ENCODE measurements at places on chromosomes 11 and 22.
A peak's percentile ranks its signal among the peaks of the same experiment; 100 is the strongest.

- DNase-seq, result no peak
These were observed 64.1 kb upstream of the CARD18 start for GRCh38 chr11:105203569-105204240.

GRCh38 chr11:121132211-121132976, 31.4 kb downstream of the TECTA start:
- DNase-seq, result no peak

DNA sequence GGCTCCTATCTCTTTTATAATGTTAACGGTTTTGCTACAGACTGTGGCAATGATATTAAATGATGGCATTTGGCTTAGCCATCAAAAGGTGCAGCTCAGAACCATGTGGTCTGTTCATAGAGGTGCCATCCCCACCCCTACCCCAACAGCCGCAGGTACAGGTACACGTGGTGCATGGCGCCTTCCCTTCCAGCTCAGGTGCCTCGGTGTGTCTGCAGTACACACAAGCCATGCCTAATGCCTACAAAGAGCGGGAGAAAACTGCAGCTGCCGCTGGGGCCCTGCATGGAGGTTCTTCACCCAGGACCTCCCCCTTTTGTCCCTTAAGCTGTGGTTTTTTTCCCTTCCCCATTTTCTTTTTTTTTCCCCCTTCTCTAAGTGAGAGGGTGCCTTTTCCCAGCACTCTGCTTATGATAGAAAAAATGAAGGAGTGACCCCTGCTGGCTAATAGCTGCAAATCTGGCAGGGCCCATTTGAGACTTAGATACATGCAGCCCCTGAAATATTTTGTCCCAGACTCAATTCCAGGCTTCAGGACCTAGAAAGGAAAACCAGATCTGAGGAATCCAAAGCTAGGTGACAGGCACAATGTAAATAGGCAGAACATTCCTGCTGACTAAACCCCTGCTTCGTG, 6.5 kb downstream of the OR52M1 start:
- DNase-seq, result no peak

DNA sequence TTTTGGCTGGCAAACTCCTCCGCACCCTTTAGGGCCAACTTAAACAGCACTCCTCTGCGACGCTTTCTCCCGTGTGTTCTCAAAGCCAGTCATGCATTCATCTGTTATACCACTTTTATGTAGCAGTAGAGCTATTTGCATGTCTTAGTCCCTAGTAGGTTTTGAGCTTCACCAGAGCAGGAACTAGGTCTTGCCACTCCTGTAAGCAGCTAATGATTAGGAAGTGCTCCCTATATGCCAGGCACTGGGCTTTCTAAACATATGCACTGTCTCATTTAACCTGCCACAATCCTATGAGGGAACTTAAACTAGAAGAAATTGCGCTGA, 180.8 kb downstream of the DBX1 start:
- no peak for DNase-seq

DNA sequence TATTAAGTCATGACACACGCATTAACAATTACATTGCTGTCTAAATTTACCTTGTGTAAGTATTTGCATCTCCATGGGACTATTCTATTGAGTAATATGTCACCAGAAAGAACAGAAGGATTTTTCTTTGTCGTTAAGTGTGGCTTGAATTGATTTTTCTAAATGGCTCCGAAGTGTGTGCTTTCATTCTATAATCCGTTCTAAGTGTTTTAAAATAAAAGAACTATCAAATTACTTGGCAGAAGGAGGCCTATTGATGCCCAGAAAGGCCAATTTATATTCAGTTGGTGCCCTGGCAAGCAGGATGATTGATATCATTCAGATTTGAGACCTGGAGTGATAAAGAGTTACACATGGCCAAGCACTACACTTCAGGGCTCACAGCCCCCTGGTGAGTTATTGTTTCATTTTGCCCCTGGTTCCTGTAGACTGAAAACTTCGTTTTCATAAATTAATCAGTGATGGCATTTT, 538.9 kb upstream of the ANO5 start:
- DNase-seq, result no peak

GRCh38 chr22:31676700-31677099, 14.7 kb upstream of the PISD start:
- peak; percentile 68 for DNase-seq

- no peak for DNase-seq
These were observed 28.8 kb upstream of the ETS1 start for GRCh38 chr11:128616161-128616560.

DNA sequence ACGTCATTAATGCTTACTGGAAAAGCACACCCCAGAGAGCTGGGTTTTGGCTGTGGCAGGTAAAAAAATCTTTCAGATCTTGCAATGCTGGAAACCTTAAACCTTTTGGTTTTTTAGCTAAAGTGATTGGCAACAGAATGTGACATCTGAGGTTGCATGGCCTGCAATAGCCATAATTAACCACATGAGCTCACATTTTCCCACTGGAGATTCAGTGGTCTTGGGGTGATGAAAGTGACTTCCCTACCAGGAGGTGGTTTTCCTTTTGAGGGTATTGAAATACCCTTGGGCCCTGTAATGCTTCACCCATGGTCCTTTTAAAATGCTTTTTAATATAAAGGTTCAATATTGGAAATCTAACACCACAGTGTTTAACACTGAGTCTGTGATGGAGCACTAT, 192.8 kb downstream of the WNT11 start:
- no peak for DNase-seq

GRCh38 chr11:127133061-127133460, 132.5 kb upstream of the KIRREL3 start:
- DNase-seq, result no peak

GRCh38 chr22:27880778-27881394, 38.2 kb downstream of the PITPNB start:
- DNase-seq, result no peak

DNA sequence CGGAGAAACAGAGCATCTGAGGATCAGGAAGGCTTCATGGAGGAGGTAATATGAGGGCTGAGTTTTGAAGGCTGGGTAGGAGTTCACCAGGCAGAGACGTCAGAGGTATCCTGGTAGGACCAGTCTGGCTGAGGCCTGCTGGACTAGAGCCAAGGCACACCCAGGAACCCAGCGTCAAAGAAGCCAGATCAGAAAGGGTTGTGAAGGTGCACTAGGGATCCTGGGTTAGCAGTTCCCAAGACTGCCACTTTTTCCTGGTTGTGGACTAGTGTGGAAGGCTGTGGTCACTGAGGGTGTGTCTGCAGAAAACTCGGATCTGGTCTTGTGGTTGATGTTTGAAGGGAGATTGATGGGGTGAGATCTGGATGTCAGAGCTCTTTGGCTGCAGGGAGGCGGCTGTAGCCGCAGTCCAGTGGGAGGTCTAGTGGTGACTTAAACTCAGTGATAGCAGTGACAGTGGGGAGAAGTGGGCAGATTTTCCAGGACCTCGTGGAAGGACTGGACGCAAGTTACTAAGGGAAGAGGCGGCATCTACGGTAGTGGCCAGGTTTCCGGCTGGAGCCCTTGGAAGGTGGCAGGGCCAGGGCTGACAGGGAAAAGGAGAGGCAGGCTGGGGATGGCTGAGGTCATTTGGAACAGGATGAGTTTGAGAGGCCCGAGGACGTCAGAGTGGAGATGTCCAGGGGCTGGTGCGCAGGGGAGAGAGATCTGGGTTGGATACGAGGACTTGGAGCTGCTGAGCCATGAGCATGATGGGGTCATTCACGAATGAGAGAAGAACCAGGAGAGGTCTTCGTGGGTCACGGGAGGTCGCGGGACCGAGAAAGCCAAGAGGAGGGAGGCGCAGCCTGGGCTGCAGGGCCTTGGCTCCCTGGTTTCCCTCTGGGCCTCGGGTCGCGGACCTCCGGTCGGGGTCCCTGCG, 10.9 kb downstream of the RELA start:
- no peak for DNase-seq

- no peak for DNase-seq
These were observed 563.2 kb downstream of the TMEM135 start for GRCh38 chr11:87600938-87601337.

- no peak for DNase-seq
These were observed 4.0 kb upstream of the L3MBTL2 start for GRCh38 chr22:41201141-41201540.

DNA sequence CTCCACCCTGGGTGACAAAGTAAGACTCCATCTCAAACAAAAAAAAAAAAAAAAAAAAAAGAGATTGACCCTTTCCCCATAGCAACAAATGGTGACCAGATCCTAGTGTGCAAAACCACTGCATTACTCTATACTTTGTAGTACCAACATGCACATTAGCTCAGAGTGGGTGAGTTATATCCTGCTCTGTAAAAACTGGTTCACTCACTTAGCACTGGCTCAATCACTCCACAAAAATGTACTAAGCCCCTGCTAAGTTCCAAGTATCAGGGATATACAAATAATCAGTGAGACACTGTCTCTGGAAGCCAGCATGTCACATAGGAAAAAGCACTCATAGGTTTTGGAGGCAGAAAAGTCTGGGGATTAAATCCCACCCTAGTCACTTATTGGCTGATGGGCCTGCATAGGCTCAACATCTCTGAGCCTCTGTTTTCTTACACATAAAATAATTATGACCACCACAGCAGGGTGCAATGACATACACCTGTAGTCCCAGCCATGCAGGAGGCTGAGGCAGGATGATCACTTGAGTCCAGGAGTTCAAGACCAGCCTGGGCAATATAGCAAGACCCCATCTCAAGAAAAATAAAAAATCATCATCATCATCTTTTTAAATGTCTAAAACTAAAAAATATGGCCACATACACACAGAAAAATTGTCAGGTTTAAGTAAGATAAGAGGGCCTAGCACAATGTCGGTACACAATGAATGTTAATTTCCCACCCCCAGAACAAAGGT, 11.9 kb downstream of the FAM168A start:
- DNase-seq, result no peak

- DNase-seq, result no peak
These were observed 22.0 kb upstream of the OR8B8 start for GRCh38 chr11:124467381-124467927.

DNA sequence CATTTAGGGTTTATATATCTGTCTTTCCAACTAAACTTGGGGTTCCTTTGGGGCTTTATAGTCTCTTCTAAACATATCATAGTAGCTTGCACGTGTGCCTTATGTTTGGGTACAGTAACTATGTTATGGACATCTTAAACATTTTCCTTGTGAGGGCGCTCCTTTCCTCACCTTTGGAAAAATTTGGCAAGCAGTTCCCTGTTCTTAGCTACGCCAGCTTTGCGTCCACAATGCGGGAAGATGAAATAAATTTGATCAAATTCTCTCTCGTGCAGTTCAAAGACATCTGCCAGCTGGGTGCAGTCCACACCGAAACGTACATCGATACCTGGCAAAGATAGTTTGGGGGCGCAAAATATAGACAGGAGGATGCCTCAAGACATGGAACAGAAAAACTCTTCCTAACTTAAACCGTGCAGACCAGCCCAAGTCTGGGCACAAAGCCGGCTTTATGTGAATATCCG, 548 bp downstream of the FDXACB1 start:
- DNase-seq, result peak; percentile 20

DNA sequence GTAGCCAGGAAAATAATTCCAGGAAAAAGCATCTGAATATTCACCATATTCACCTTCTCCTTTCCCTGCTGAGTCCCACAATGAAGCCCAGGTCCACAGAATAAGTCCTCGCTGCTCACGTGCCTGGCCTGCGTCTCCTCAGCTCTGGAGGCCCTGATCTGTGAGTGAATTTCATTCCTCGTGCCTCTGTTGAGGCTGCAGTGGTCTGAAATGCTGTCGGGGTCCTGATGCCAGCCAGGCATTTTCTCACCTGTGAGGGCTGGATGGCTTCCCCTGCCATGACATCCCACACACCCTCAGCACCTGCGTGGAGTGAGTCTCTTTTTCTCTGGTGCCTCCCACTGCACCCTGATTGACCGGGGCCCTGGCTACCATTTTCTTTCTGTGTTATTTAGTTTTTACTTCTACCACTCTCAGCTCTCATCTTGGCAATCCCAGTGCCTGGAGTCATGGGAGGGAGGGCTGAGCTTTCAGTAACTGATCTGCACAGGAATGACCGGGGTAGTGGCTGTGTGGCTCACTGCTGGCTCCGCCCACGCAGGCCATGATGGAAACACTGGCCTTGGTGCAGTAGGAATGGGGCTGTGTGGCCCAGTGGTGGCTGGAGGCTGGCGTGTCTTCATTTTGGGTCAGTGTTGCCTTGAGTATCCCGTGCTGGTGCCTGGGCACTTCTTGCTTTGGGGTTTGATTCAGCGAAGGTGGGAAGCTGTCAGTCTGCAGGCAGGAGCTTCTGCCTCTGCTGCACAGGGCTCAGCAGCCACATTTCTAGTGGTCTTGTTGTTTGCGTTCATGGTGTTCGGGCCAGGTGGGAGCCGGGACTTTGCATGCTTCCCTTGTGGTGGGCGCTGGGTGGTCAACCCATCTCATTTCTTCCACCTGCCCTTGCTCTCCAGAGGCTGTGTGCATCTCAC, 807.2 kb downstream of the TBC1D22A start:
- DNase-seq, result no peak

DNA sequence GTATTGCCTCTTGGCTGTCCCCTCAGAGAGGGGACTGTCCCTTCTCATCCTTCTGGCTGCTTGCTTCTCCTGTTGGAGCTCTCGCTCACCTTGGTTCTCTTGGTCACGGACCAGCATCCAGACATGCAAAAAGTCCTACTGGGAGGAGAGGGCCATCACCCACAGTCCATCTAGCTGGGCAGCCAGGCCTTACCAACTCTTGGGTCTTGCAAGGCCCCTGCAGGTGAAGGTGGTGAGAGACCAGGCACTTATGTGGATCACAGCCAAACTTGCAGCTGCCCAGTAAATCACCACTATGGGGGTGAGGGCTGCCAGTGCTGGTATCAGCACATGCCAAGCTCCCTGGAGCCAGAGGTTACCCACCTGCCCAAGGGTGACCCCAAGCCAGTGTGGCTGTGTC, 36.3 kb downstream of the KCNQ1OT1 start:
- no peak for DNase-seq

DNA sequence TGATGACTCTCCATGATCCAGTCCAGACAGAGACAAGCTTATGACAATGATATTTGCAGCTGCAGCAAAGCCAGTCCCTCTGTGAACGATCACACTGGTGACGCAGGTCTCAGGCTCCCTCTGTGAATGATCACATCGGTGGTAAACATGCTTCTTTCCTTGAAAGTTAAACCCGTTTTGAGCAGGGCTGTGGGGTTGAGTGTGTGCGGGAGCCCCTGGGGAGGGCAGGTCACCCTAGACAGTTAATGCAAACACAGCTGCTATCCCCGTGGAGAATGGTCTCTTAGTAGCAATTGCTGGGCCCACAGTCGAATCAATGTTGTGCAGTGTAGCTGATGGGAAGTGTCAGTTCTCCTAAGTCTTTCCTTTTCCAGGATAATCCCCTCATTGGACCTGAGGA, 71.0 kb upstream of the KIRREL3 start:
- DNase-seq, result no peak

DNA sequence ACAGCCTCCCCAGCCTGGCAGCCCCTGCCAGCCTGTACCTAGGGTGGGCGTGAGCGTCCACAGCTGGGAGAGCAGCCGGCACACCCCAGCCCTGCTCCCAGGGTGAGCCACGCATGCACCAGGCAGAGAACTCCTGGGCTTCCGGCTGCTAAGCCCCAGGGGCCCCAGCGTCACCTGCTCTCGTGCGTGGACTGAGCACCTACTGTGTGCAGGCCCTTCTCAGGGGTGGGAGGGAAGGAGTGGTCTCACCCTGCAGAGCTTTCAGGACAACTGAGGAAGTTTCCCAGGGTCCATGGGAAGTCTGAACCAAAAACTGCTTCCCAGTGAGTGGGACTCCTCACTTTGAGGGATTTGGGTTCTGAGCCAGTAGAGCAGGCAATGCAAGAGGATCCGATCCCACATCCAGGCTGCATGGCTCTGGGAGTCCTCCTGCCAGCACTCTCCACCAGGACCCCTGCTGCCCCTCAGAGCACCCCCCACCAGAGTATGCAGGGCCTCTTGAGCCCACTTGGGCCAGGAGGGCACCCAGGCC, 47.1 kb upstream of the PRODH start:
- no peak for DNase-seq

GRCh38 chr11:122668562-122669090, 13.1 kb downstream of the UBASH3B start:
- DNase-seq, result no peak
